Stimulated activated CD4-positive, alpha-beta T cell treated with anti-CD3 and anti-CD28 coated beads, Interleukin-1b, Interleukin-23, amount 100 ng/mL, for 4 hours (primary cell): ENCODE measurements at places on chromosomes 7 and 10.

GRCh38 chr10:20381761-20382160 lies 515.4 kb downstream of the NEBL start:
- DNase-seq, result no peak

GRCh38 chr10:110512461-110513187 lies 14.9 kb downstream of the DUSP5 start:
- peak; percentile 55 for DNase-seq

GRCh38 chr7:149669121-149669818 lies 104.1 kb downstream of the ZNF467 start:
- DNase-seq, result no peak

- no peak for DNase-seq
Observed at GRCh38 chr7:55427800-55428199, 62.7 kb downstream of the LANCL2 start.

GRCh38 chr7:74042746-74043522 lies 15.0 kb downstream of the ELN start:
- DNase-seq, result no peak

GRCh38 chr7:100884736-100885439 lies 4.6 kb downstream of the UFSP1 start:
- DNase-seq, result no peak

- no peak for DNase-seq
Observed at GRCh38 chr10:43322331-43322730, 49.1 kb upstream of the FXYD4 start.

DNA sequence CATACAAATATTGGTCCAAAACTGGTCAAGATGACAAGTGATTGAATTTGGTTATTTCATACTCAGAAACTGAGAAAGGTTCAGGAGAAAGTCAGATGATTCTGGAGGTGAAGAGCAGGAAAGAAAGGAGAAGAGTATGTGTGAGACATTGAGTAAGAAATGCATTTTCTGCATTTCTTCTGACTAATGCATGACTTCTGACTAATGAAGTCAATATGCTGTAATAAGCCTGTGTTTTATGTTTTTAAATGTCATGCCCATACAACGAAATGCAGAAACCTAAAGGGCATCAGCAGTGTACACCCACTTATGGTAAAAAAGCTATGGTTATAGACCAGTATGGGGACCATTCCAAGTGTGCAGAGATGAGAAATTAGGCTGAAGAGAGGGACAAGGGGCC lies 1227.8 kb upstream of the SORCS1 start:
- DNase-seq, result no peak

- DNase-seq, result no peak
Observed at GRCh38 chr10:11113156-11113555, 95.5 kb downstream of the CELF2 start.

GRCh38 chr10:97547962-97548361 lies 24.6 kb upstream of the ANKRD2 start:
- no peak for DNase-seq

DNA sequence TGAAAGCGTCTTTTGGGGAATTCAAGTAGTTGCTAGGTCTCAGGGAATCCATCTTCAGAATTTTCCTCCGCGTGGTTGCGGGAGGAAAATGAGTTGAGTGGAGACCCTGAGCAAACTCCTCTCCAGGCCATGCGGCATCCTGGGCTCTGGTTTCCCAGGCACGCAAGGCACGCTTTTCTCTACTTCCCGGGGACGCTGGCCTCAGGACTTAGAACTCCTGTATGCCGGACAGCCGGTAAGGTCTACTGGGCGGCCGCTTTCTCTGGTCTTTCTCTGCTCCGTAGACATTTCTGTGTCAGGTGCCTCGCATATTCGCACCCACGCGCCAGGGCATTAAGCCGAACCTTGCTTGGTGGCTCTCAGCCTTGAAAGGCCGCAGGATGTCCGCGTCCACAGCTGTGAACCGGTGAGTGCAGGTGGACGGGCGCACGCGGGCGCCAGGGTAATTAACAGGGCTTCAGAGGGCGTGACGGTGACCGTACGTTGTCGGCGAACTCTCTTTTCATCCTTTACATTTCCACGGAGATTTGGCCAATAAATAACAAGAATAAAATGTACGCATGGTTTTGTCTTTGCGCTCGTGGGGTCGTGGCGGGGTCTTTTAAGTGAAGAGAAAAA lies 992 bp upstream of the RBM20 start:
- no peak for DNase-seq

DNA sequence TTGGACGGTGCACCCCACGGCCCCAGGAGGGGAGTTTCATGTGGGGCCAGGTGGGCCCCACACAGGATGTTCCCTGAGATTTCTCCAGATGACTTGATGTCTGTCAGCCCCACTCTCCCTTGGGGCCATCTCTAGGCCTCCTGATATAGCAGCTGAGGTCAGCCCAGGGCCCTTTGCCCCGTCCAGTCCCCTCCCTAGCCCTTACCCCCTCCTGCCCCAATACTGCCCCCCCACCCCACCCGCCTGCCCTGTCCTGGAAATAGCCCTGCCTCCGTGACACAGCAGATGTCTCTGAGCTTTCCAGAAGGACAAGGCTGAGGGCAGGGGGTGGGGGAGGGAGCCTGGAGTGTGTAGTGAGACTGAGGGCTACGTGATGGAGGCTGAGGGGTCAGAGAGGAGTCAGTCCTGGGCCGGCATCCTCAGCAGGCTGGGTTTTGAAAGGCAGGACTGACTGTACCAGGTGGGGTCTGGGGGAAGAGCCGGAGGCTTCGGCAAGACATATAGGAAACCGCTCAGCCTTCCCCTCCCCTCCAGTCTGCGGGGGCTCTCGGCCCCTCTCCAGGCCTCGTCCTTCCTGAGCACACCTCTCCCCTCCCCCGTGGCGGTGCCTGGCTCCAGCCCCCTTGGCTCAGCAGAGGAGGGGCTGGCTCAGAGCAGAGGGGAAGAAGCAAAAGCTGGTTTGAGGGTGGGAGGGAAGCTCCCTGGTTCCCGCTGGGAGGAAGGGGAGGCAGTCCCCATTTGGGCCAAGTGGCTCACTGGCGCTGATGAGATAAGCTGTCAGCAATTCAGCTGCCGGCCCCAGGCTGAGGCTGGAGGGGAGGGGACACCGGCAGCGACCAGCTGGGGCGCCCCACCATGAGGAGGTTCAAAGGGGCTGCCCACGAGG lies 2.0 kb downstream of the FLNC start:
- no peak for DNase-seq

DNA sequence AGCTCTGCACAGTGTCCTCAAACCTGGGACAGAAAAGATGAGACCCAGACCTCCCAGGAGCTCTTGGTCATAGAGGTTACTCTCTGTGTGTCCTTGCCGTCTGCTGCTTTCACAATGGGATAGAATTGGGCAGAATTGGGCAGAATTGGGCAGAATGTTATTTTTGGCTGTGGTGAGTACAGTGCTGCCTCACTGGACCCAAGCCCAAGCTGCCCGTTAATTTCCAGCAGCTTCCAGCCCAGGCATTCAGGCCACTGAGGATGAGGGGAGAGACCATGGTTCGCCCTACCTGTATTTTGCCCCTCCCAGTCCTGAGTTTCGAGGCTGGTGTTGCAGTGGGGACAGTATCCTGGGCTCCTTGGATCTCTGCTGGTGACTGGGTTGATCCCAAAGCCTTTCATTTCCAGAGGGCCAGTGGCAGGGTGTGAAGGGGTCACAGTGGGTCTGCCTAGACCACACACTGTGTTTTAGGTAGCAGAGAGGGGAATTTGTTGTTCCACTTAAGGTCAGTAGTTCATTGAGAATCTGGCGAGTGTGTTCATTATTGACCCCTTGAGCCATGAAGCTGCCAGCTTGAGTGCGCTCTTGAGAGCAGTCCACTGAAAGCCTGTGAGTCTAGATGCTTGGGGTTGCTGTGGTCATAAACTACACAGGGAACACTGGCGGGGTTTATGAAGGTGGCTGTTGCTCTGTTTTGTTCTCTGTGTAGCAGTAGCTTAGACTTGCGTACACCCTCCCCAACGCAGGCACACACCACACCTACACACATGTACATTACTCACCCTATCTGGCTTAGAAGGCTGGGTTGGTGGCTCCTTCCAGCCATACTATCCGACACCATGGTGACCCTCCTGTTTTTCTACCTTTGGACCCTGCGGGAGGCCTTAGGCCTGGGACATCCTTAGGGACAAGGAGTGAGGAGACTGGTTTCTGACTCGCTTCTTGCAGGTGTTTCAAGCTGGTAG lies 23.5 kb downstream of the NACAD start:
- no peak for DNase-seq
